GM12878 (cell line): ENCODE measurements at places on chromosomes 2 and 18. TPM values are rescaled to one million over a fixed set of nuclear protein-coding genes. Genes with fewer than 3 reads are reported as not detected.
A peak's percentile ranks its signal among the peaks of the same experiment; 100 is the strongest.

FBXO48 gene
- 0.85 and 1.5 TPM in 2 replicates for polyA plus RNA-seq

VIT gene
- not detected in 2 replicates for polyA plus RNA-seq

ERFE gene
- not detected in 2 replicates for polyA plus RNA-seq

- H3K27ac ChIP-seq = peak overlapping the region; percentile 62
- H3K36me3 ChIP-seq = peaks cover 5% of the 10 kb centered on the region
- peak; percentile 62 for DNase-seq
Measured at GRCh38 chr2:240579771-240580614, 6.5 kb upstream of the CAPN10 start.

CRIM1 gene
- 0.28 and 0.42 TPM in 2 replicates for polyA plus RNA-seq

DNA sequence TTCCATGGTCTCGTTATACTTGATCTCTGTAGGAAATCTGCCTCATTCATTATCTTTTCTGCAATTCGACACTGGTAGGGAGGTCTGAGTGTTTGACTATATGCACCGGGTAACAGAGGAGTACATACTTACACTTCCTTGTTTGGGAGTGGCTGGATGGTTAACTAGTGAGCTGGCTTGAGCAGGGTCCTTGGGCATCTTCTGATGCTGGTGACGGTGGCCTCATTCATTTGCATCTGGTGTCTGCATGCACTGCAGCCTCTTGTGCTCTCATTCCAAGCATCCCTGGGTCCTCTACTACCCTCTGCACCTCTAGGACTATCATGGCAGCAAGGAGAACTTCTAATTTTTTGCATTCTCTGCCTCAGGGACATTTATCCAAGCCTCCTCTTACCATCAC lies 100.0 kb upstream of the TCF4 start:
- H3K27ac ChIP-seq = no peak overlapping the region
- H3K4me3 ChIP-seq = no peak overlapping the region
- no peaks in the 10 kb centered on the region for H3K4me1 ChIP-seq
- no peaks in the 10 kb centered on the region for H3K36me3 ChIP-seq
- no peak for DNase-seq

FSHR gene
- not detected in 2 replicates for polyA plus RNA-seq

IL36A gene
- polyA plus RNA-seq = not detected in 2 replicates

DNA sequence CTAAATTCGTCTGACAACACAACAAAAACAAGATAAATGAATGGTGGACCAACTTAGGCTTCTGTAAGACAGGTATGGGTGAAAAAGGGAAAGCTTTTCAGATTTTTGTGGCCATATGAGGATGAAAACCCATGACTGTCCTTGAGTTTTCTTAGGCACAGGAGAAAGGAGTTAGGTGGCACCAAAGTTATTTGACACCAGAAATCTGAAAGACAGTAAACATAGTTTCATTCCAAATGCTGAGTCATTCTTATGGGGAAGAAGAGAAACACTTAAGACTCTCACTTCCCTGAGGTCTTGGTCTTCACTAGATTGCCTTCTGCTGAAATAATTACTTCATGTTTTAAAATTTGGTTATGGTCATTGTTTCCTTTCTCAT lies 5.2 kb upstream of the GPD2 start:
- no peaks in the 10 kb centered on the region for H3K36me3 ChIP-seq
- H3K4me3 ChIP-seq = peak overlapping the region; percentile 29; the same call in 1 of the 2 replicates
- DNase-seq = peak; percentile 75

DNA sequence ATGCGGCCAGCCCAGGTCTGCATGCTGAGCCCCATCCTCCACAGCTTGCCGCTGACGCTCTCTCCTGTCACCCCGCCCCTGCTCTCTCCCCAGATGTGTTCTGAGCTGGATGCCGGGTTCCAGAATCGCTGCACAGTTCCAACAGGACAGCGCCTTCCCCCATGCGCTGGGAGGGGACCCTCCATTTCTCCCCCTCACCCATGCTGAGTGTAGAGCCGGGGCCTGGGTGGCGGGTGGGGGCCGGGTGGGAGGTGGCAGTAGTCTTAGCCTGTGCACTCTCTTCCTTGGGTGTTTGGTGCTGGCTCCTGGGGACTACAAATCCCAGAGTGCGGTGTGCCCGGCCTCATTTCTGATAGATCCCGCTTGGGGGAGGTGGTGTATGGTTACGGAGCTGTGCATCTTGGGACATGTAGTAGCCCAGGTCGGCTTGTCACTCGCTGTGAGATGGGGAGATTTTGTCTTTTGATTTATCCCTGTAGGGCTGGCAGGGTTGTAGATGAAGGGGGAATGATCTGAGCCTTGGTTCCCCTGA lies 6.8 kb downstream of the DNAJB2 start:
- H3K27ac ChIP-seq = no peak overlapping the region
- H3K27me3 ChIP-seq = no peaks in the 10 kb centered on the region; the same call in 1 of the 2 replicates
- no peaks in the 10 kb centered on the region; the same call in 1 of the 2 replicates for H3K4me1 ChIP-seq
- H3K36me3 ChIP-seq = no peaks in the 10 kb centered on the region; the same call in 1 of the 2 replicates
- no peak overlapping the region for H3K4me3 ChIP-seq

GRCh38 chr2:159146996-159147666 lies 139.4 kb downstream of the WDSUB1 start:
- DNase-seq = no peak
- peaks cover 12% of the 10 kb centered on the region for H3K4me1 ChIP-seq
- H3K4me3 ChIP-seq = no peak overlapping the region

IKZF2 gene
- 31.7 and 34.9 TPM in 2 replicates for polyA plus RNA-seq

CREG2 gene
- polyA plus RNA-seq = not detected in 2 replicates

HJURP gene
- polyA plus RNA-seq = 63.1 and 63.5 TPM in 2 replicates

LYPD1 gene
- not detected in 2 replicates for polyA plus RNA-seq

SCN9A gene
- 0.04 TPM in 1 of 2 replicates, not detected in the other for polyA plus RNA-seq

GRCh38 chr2:30213907-30214463 lies 17.3 kb upstream of the LBH start:
- no peaks in the 10 kb centered on the region for H3K27me3 ChIP-seq
- no peak overlapping the region for H3K4me3 ChIP-seq
- no peaks in the 10 kb centered on the region for H3K36me3 ChIP-seq
- H3K27ac ChIP-seq = no peak overlapping the region

REG1A gene
- not detected in 2 replicates for polyA plus RNA-seq

DNA sequence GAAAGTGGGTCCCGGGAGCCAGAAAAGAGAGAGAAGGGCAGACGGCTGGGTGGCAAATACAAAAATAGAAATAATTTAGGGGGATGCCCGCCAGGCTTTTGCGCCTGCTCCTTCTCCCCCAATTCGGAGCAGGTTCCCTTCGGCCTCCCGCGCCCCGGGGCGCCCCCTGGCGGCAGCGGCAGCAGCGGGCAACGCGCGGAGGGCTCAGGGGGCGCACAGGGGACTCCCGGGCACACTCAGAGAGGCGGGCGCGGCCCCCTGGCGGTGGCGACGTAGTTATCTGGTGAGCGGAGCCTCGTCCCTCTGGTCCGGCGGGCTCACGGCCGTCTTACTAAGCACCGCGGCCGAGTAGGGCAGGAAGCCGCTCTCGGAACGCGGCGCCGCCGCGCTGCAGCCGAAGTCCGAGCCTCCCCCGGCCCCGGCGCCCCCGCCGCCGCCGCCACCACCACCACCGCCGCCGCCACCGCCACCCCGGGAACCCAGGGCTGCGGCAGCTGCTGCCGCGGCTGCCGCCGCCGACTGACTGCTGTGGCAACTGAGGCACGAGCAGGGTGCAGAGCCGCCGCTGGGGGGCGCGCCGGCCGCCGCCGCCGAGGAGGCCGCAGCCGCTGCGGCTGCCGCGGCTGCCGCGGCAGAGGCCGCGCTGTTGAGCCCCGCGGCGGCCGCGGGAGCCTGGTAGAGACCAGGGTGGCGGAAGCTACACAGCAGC lies 3.8 kb downstream of the EVX2 start:
- H3K27ac ChIP-seq = no peak overlapping the region
- no peak overlapping the region for H3K4me3 ChIP-seq
- no peaks in the 10 kb centered on the region for H3K36me3 ChIP-seq
- no peaks in the 10 kb centered on the region for H3K4me1 ChIP-seq
- DNase-seq = no peak
- H3K27me3 ChIP-seq = peaks cover 25% of the 10 kb centered on the region

GRCh38 chr2:94725543-94725942 lies 145.7 kb upstream of the TEKT4 start:
- H3K4me1 ChIP-seq = no peaks in the 10 kb centered on the region
- H3K27me3 ChIP-seq = no peaks in the 10 kb centered on the region
- no peak overlapping the region for H3K27ac ChIP-seq
- H3K4me3 ChIP-seq = no peak overlapping the region
- no peaks in the 10 kb centered on the region for H3K36me3 ChIP-seq

CHRNG gene
- polyA plus RNA-seq = 0.09 TPM in 1 of 2 replicates, not detected in the other

WNT10A gene
- 5.3 and 7.2 TPM in 2 replicates for polyA plus RNA-seq

ST8SIA3 gene
- polyA plus RNA-seq = not detected in 2 replicates

GRCh38 chr2:236643480-236643879 lies 73.9 kb downstream of the ACKR3 start:
- no peaks in the 10 kb centered on the region; the same call in 1 of the 2 replicates for H3K4me1 ChIP-seq
- H3K27ac ChIP-seq = no peak overlapping the region
- H3K27me3 ChIP-seq = 0 out of 2 replicates have a peak, but pooled peaks cover 1% of the 10 kb centered on the region

- H3K36me3 ChIP-seq = no peaks in the 10 kb centered on the region; the same call in none of the 2 replicates
- no peak overlapping the region for H3K4me3 ChIP-seq
- no peaks in the 10 kb centered on the region for H3K27me3 ChIP-seq
Measured at GRCh38 chr18:23380817-23381216, 72.3 kb upstream of the RIOK3 start.

MAP3K19 gene
- not detected in 2 replicates for polyA plus RNA-seq

CABYR gene
- 1.6 and 2.1 TPM in 2 replicates for polyA plus RNA-seq

KIAA2012 gene
- polyA plus RNA-seq = 0.03 TPM in 1 of 2 replicates, not detected in the other

CLK1 gene
- polyA plus RNA-seq = 61.8 and 63.7 TPM in 2 replicates

- no peak overlapping the region for H3K27ac ChIP-seq
- no peak overlapping the region for H3K4me3 ChIP-seq
- H3K27me3 ChIP-seq = no peaks in the 10 kb centered on the region
- DNase-seq = no peak
- H3K4me1 ChIP-seq = no peaks in the 10 kb centered on the region
Measured at GRCh38 chr2:58543442-58543841, 302.3 kb upstream of the FANCL start.

DNA sequence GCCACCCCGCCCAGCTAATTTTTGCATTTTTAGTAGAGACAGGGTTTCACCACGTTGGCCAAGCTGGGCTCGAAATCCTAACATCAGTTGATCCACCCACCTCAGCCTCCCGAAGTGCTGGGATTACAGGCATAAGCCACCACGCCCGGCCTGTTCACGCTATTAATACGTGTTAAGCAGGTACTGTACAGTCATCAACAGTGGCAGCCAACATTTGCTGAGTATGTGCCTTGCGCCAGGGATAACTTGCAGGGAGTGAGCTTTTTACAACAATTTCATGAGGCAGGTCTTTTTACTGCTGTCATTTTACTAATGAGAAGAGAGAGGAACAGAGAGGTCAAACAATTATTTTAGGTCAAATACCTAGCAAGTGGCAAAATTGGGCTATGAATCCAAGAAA lies 115.2 kb downstream of the AP1S3 start:
- DNase-seq = no peak
- no peak overlapping the region for H3K27ac ChIP-seq

DNA sequence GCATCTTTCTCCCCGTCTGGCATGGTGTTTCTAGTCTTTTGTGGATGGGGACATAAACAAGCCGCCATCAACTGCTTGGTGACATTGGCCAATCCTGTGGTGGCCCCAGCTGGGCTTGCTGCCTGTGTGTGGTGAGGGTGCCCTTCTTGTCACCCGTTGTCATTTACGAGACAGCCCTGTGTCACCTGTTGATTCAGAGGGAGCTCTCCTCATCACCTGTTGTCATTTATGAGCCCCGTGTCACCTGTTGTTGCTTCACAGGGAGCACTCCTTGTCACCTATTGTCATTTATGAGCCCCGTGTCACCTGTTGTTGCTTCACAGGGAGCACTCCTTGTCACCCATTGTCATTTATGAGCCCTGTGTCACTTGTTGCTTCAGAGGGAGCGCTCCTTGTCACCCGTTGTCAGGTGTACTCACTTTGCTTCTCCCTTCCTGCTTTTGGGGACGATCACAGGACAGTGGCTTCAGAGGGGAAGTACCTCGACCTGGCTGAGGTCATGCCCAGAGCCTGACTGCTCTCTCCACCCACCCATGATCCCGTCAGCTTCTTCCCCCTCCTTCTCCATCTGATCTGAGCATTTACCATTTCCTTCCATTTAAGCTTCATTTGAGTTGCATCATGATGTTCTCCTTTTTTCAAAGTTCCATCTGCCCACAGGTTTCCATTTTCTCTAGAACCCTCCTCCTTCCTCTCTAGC lies 29.1 kb downstream of the HPCAL1 start:
- H3K4me1 ChIP-seq = peaks cover 23% of the 10 kb centered on the region
- peak overlapping the region; percentile 62; the same call in 1 of the 2 replicates for H3K4me3 ChIP-seq
- no peak overlapping the region for H3K27ac ChIP-seq
- H3K36me3 ChIP-seq = no peaks in the 10 kb centered on the region
- H3K27me3 ChIP-seq = no peaks in the 10 kb centered on the region
- peak; percentile 51 for DNase-seq

LBX2 gene
- polyA plus RNA-seq = 0.79 and 0.88 TPM in 2 replicates

GRCh38 chr2:26401739-26402541 lies at the start of gene DRC1:
DRC1 (plus strand) TSS chr2:26401920; CDS start chr2:26401990, 70 bp downstream.
- no peaks in the 10 kb centered on the region for H3K27me3 ChIP-seq
- H3K27ac ChIP-seq = no peak within 1 kb of the TSS
- no peak for DNase-seq
- no peak within 1 kb of the TSS for H3K4me3 ChIP-seq
- no peaks in the 10 kb centered on the region for H3K36me3 ChIP-seq

DNA sequence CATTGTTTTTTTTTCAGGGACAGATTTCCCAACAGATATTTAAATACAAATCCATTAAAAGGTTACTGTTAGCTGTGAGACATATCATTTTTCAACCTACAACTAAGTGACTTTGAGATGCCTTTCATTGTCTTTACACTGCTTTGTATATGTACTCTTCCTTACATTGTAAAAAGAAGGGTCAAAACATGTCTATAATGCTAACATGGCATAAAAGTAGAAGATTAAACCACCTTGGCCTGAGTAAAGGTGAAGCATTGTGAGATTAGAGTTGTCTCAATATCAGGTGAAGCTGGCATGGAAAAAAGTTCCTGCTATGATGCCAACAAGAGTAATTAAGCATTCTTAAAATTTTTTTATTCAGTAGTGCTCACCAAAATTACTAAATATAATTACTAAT lies 1508.5 kb upstream of the NXPH2 start:
- H3K36me3 ChIP-seq = no peaks in the 10 kb centered on the region
- H3K4me1 ChIP-seq = no peaks in the 10 kb centered on the region
- H3K27me3 ChIP-seq = no peaks in the 10 kb centered on the region

DNA sequence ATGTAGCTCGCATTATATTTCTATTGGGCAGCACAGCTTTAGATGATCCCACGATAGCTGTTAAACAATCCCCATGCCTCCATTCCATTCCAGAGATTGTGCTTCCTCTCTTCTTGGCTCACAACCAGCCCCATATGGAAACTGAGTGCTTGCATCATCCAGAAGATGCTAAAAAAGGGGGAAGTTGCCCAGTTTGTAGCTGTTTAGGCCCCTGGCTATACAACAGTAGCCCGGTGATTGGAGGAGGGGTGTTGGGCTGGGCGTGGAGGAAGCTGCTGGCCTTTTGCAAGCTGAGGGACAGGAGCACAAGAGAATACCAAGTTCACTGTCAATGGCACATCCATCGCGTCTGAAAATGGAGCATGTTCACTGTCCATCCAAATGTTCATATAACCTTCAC lies 360.2 kb downstream of the ALK start:
- H3K27ac ChIP-seq = no peak overlapping the region
- no peak overlapping the region for H3K4me3 ChIP-seq
- H3K36me3 ChIP-seq = no peaks in the 10 kb centered on the region
- no peaks in the 10 kb centered on the region for H3K4me1 ChIP-seq
- no peaks in the 10 kb centered on the region for H3K27me3 ChIP-seq

ZBTB7C gene
- polyA plus RNA-seq = not detected in 2 replicates
